Stimulated activated CD8-positive, alpha-beta memory T cell treated with anti-CD3 and anti-CD28 coated beads, Interleukin-4, amount 100 ng/mL, for 4 hours (primary cell): ENCODE measurements at places on chromosomes 6 and 20.

DNA sequence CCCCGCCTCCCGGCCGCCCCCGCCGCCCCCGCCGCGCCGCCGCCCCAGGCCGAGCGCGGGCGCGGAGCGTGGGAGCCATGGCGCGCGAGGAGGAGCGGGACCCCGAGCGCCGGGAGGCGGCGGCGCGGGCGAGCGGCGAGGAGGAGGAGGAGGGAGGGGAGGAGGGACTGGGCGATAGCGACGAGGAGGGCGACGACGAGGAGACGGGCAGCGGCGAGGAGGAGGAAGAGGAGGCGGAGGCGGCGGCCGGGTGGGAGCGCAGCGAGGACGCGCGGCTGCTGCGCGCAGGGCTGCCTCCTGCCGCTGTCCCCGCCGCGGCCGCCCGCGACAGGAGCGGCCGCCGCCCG lies at the start of gene SLC24A3:
Gene SLC24A3, plus strand, starts transcription at position 174 of the 347 bp plus-strand sequence.
- no peak for DNase-seq

- no peak for DNase-seq
Observed at GRCh38 chr6:43983632-43984031, 143.6 kb downstream of the MRPL14 start.

GRCh38 chr6:108966855-108967755 lies 118.9 kb downstream of the ARMC2 start:
- DNase-seq = no peak

DNA sequence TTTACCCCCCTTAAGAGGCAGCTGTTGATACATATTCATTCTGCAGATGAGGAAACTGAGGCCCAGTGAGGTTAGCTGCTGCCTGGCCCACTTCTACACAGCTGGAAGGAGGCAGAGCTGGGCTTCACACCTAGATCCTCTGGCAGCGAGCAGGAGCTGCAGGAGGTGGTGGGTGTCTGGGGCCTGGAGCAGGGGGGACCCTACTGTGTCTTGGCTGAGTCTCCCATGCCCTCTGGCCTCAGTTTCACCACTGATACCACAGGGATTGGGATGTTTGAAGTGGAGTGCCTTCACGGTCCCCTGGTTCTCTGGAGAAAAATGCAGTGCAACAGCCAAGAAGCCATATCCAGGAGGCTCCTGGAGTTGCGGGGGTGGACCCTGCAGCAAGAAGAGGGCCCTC lies 8.2 kb upstream of the BPIFA2 start:
- no peak for DNase-seq
